ENCODE measurements at places on chromosomes 3 and 15.
A peak's percentile ranks its signal among the peaks of the same experiment; 100 is the strongest.

GRCh38 chr3:122377975-122378374 lies 5.1 kb downstream of the MIX23 start:
- DNase-seq, result no peak

DNA sequence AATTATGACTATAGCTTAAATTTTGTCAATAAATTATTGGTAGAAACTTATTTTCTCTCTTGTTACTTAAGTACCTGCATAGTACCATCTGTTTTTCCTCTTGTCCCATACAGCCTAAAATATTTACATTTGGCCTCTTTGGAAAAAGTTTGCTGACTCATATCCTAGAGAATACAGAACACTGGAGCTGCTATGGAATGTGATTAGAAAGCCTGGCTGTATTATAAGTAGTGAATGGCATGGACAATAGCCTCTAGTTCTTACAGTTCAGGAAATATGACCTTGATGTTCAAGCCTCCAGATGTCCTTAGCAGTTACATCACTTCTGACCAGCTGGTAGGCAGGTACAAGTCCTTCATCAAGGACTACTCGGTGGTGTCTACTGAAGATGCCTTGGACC lies 28.3 kb downstream of the ST8SIA2 start:
- no peak for DNase-seq

DNA sequence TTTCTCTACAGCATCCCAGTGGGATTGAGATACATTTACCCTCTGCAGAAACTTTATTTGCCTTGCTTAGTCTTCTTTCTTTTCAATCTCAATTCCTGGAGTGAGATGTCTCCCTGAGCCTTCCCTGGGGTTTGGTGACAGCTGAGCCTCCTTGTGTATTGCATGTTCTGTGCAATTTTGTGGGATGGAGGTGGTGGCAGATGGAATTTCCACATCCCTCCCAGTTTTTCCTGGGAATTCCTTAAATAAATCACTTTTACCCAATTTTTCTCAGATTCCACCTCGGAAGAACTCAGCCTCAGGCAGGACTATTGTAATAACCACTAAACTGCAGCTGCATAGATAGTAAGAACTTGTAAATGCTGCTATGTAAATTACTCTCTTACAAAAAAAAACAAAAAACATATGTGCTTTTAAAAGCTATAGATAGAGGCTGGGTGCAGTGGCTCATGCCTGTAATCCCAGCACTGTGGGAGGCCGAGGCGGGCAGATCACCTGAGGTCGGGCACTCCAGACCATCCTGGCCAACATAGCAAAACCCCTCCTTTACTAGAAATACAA lies 88.5 kb upstream of the ABHD17C start:
- no peak for DNase-seq

- no peak for DNase-seq
Measured at GRCh38 chr15:73240866-73241499, 127.8 kb downstream of the HCN4 start.

DNA sequence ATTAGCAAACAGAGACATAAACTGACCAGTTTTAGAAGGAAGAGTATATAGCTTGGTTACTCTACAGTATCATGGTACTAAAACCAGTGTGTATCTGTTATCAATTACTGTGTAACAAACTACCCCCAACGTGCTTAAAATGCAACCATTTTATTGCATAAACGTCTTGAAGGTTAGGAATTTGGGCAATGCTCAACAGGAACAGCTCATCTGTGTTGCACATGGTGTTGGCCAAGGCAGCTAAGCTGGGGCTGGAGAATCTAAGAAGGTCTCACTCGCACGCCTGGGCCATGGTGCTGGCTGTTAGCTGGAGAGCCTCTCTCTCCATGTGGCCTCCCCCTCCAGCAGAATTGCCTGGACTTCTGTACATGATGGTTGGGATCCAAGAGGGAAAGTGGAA lies 81.2 kb upstream of the THBS1 start:
- DNase-seq, result peak; percentile 49

GRCh38 chr3:124860599-124860998 lies 26.6 kb downstream of the ITGB5 start:
- peak; percentile 92 for DNase-seq

DNA sequence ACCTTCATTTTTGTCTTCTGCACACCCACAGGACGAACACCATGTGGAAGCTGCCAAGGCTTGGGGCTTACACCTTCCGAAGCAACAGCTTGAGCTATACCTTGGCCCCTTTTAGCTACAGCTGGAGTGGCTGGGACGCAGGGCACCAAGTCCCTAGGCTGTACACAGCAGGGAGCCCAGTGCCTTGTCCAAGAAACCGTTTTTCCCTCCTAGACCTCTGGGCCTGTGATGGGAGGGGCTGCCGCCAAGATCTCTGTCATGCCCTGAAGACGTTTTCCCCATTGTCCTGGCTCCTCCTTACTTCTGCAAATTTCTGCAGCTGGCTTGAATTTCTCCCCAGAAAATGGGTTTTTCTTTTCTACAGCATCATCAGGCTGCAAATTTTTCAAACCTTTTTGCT lies 7.8 kb downstream of the CNTN4 start:
- no peak for DNase-seq

GRCh38 chr15:68209735-68210408 lies 4.7 kb upstream of the CALML4 start:
- DNase-seq, result no peak

DNA sequence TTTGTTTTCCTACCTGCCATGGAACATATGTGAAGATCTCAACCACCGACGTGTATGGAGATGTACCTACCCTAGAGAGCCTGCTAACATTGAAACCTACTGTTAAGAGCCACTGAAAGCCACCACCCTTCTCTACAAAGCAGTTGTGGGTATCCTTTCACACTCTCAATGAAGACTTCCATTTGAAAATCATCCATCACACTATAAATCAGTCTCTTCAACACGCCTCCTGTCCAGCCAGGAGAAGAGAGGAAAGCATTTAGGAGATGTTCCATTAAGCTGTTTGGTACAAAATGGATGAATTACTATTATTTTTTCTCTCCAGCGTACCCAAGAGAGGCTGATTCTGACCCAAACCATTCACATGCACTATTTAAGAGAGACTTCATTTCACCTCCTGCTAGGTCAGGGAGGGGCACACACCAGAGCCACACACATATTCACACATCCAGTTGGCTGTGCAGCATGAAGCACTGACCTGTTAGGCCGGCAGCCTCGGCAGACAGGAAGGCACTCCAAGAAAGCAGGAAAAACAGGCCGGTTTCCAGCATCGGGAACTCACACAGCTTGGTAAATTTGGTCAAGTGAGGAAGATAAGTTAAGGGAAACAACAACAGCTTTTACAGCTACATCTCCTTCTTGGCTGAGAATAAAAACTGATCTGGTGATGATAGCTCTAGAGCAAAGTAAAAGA lies 274.5 kb downstream of the SLC9A9 start:
- no peak for DNase-seq

DNA sequence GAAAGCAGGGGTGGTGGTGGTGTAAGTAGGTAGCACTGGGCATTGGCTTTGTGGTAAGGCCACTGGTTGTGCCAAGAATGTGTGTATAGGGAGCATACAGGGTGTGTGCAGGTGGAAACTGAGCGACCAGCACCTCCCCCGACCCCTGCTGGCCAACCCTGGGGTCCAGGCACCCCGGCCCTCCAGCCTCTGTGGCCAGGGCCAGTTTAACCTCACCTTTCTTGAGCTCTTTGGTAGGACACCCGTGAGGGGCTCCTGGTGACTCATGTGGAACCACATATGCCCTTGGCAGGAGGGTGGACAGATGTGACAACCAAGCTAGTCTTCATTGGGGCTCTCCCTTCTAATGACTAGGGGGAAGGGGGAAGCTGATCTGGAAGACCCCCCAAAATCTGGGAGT lies 19.5 kb downstream of the SHF start:
- no peak for DNase-seq

DNA sequence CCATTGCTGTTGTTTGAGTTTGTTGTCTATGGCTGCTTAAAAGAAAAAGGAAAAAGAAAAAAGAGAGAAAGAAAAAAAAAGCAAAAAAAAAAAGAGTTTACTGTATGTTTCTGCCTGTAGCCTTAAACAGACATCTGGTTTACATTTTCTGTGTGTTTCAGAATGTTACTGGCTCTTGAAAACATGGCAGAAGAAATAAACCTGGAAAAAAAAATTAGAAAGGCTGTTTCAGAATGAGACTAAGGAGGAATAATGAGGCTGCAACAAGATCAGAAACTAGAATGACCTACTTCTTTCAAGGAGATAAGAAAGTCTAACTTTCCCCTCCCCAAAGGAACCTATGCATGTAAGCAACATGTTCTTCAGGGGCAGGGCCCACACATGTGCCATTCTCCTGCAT lies 292.1 kb downstream of the DIPK2A start:
- DNase-seq, result no peak

- DNase-seq, result no peak
Measured at GRCh38 chr3:7070461-7070860, 209.5 kb downstream of the GRM7 start.

GRCh38 chr3:53180305-53181023 lies 19.5 kb downstream of the PRKCD start:
- no peak for DNase-seq

GRCh38 chr3:50316657-50317242 lies 5.8 kb downstream of the HYAL2 start:
- DNase-seq, result no peak

DNA sequence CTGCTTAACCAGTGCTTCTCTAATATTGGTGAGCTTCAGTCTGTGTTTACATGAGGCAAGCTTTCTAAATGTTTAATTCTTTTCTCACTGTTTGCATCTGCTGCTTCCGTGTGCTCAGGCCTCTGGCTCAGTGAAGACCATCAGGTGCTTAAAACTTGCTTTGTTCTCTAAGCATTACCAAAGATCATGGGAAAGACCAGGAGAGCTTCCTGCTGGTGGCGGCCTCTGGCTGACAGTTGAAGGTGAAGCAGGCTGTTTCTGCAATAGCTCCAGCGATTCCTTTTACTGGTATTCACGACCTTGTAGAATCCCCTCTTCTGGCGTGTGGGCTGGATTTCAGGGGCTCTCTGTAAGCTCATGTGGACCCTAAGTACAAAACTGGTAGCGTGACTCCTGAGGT lies 45.1 kb downstream of the EDEM1 start:
- no peak for DNase-seq
